ENCODE measurements at places on chromosomes 6 and 20.

DNA sequence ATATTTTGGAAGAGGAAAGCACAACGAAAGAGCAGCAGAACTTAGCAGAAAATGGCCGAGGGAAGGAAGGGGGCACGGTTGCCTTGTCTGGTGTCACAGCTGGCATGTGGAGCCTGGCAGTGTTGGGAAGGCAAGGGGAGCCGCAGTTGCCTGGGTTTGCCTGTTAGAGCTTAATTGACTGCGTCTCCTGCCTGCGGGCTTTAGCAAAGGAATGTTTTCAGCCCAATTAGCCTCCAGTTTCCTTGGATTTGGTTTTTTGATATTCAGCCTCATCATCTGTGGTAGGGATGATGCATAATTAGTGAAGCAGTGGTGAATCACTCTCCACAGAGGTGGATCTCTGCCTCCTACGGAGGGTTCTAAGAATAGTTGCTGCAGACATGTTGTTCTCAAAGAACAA is 832.6 kb downstream of the QKI start:
- DNase-seq: no peak

DNA sequence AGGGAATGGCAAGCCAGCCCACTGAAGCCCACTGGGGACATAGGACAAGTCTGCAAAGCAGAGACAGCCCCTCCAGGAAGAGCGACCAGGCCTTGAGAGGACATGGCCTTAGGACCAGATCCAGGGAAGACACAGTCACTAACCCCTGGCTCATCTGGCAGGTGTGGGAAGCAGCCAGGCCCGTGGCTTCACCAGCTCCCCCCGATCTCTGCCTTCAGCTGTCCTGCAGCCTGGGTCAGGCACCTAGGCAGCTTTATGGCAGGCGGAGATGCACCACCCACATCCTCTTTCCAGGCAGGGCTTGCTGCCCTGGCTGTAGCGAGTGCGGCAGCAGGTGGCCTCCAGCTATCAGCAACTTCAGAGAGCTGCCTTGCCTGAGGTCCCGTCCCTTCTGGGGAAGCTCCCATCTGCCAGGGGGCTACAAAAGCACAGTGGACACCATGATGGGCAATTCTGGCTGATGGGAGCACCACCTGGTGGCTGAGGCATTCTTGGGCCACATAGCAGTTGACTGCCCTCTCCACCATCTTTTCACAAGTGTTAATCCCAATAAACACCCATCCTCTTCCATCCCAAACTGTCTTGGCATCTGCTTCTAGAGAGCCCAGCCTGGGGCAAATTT is 85.8 kb downstream of the DZANK1 start:
- DNase-seq: no peak

- DNase-seq: no peak
These were observed 20.0 kb downstream of the PREX1 start for GRCh38 chr20:48807586-48808381.

GRCh38 chr6:139982652-139983295 is 608.3 kb upstream of the CITED2 start:
- no peak for DNase-seq

DNA sequence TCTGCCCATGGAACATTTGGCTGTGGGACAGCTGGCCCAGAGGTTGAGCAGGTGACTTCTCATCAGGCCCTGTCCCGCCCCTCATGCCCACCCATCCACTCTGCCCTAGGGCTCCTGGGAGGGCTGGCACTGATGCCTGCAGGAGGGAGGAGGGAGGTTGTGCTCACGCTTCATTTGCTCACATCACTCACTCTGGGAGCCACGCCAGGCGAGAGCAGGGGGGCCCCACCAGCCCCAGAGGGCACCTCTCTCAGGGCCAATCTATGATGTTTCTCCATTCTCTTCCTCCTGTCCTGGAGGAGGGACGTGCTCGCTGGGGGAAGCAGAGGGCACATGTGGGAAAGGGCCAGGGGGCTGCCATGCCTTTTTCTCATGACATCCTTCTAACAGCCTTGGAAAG is 10.9 kb upstream of the GLP1R start:
- DNase-seq: peak; percentile 62

DNA sequence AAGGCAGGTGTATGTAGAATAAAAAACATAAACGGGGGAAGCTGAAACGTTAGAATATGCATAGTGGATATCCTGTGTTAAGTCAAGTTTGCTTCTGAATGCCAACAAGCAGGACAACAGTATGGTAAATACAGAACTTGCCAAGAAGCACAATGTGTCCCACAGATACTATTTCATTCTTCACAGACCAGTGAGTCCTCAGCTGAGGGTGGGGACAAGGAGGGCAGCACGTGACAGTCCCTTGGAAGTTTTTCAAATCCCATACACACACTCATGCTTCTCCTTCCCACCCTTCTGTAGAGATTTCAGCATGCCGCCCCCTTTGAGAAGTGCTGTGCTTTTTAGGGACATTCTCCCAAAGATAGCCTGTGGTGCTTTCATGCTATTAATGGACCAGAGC is 268.5 kb upstream of the ECI2 start:
- DNase-seq: peak; percentile 9

DNA sequence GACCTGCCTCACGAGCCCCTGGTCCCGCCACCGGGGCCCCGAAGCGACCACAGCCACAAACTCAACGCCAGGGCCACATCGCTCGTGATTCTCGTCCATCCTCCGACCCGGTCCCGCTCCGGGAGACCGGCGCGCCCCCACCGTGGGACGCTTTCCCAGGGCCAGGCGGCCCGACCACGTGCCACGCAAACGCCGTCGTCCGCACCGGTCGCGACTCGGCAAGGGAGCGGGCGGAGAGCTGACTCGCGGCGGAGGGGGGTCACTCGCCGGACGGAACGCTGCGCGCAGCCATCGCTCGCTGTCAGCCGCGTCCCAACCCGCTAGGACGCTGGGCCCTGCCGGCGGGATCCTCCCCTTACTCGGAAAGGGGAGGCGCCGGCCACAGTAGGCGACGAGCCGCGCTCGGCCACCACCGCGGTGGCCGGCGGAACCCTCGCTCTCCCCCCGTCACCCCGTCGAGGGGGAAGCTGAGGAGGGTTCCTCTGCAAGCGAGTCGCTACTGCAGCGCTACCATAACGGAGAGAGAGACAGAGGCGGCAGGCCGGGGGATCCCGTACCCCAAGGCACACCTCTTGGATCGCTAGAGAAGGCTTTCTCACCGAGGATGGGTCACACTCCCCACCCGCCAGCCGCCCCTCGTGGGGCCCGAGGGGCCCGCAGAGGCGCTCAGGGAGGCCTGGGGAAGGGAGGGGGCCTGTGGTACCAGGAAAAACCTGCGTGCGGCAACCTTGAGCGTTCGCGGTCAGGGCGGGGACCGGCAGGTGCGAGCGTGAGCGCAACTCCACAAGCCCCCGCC is 511.8 kb upstream of the ZNF337 start:
- peak; percentile 80 for DNase-seq

GRCh38 chr6:167919349-167919748 is 78.1 kb upstream of the KIF25 start:
- DNase-seq: no peak

DNA sequence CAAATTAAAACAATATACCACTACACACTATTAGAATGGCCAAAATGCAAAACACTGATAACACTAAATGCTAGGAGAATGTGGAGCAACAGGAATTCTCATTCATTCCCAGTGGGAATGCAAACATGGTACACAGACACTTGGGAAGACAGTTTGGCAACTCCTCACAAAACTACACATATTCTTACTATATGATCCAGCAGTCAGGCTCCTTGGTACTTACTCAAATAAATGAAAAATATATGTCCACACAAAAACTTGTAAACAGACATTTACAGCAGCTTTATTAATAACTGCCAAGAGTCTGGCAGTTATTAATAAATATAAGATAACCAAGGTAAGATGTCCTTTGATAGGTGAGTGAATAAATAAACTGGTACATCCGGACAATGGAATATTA is 44.9 kb downstream of the ABHD12 start:
- no peak for DNase-seq

- no peak for DNase-seq
These were observed 148.2 kb upstream of the MOCS1 start for GRCh38 chr6:40082278-40083043.

GRCh38 chr6:148973538-148974208 is 226.8 kb downstream of the UST start:
- no peak for DNase-seq

GRCh38 chr6:109284675-109285074 is 97.6 kb downstream of the CD164 start:
- no peak for DNase-seq

- DNase-seq: no peak
These were observed 541.2 kb downstream of the QKI start for GRCh38 chr6:163955756-163956155.

DNA sequence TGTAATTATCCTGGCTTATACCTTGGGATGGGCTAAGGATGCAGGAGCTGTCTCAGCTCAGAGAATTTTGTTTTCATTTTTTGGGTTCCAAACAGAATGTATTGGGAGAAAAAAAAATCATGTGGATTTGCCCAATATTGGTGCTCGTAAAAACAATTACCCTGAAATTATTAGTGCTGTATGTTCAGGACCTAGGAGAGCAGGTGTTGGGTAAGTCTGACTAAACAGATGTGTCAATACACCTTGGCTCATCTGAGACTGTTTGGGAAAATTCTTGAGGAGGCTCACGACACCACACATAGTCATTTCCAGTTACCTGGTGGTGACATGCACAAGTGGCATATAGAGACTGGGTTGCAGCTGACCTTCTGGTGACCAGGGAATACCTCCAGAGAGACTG is 802.1 kb upstream of the FLRT3 start:
- DNase-seq: no peak

DNA sequence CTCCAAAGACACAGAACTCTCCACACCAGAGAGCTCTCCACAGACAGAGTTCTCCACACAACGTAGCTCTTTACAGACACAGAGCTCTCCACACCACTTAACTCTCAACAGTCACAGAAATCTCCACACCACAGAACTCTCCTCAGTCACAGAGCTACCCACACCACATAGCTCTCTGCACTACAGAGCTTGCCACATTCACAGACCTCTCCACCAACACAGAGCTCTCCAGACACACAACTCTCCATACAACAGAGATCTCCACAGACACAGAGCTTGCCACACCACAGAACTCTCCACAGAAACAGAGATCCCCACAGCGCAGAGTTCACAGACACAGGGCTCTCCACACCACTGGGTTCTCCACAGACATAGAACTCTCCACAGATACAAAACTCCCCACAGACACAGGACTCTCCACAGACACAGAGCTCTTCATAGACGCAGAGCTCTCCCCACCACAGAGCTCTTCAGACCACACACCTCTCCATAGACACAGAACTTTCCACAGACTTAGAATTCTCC is 52.5 kb downstream of the ERMARD start:
- DNase-seq: no peak

DNA sequence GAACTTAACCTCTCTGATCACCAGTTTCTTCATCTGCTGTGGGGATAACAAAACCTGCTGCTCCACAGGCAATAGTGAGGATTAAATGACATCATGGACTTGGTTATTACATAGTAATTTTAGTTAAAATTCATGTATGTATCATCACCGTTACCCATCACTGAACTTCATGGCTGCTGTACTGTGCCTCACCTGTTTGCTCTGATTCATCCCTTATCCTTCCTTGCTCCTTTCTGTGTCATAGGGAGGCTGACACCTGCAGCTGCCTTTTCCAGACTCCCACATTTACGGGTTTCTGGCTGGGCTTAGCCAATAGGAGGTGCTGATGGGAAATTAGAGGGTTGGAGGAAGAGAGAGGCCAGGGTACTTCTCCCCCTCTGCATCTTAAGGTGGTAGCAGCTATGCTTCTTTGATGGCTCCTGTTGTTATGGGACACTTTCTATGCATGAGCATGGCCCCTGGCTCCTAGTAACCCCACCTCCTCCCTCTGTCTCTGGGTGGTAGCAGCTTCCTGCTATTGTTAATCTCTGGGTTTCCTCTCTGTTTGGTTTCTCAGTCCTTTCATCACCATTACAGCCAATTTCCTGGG is 332.1 kb downstream of the DHX35 start:
- DNase-seq: no peak

DNA sequence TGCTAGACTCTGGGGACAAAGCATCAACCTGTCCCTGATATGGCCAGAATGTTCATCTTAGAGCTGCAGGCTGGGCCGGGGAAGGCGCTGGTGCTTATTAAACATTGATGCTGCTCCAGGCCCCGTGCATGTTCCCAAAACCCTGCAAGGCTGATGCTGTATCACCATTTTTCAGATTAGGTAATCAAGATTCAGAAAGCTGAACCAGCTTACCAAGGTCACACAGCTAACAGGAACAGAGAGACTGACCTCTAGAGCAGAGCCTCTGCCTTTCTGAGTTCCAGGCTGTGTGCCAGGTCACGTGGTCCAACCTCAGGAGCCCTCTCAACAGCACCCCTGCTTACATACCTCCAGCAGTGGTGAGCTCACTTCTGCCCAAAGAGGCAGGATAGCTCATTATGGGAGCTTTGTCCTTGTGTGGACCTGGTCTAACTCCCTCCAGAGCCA is 16.1 kb upstream of the VSTM2L start:
- DNase-seq: peak; percentile 89

- no peak for DNase-seq
These were observed 74.9 kb downstream of the FOXO3 start for GRCh38 chr6:108635505-108636226.

GRCh38 chr6:167350275-167350696 is 25.4 kb downstream of the TTLL2 start:
- no peak for DNase-seq

GRCh38 chr6:27812078-27812804 is 100.0 kb downstream of the OR2B2 start:
- no peak for DNase-seq

- DNase-seq: no peak
These were observed 580.3 kb upstream of the GJE1 start for GRCh38 chr6:141552463-141552862.

DNA sequence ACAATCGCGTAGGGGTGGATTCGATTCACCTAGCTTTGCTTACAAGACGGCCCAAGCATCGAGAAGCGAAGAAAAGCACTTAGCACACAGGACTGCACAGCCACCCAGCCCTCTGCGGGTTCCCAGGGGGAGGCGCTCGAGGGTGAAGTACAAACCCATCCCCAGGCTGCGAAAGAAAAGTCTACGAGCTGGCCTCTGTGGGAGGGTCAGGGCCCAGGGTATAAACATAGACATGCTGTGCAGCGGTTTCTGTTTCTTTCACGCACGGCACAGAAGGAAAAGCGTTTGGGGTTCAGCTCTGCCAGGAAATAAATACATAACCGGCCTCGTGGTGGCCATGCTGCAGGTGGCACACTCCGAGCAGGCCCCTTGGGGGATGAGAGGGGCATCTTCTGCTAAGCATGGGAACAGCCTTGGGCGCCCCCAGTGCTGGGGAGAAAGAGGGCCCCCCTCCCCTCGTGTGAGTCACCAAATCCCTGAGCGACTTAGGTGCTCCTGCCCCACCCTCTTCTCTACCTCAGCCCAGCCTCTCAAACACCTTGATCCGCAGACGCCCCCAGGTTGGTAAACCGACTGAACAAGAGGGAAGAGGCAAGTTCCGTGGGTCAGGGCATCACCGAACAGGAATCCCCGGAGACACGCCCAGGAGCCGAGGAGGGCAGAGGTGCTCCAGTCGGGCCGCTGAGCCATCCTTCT is 91.6 kb upstream of the RIPOR2 start:
- no peak for DNase-seq

All from osteoblast (primary cell).